ENCODE measurements at places on chromosomes 3 and 15. TPM values are rescaled to one million over a fixed set of nuclear protein-coding genes. Genes with fewer than 3 reads are reported as not detected.

GRCh38 chr15:69780374-69780773 lies 317.3 kb downstream of the TLE3 start:
- H3K27me3 ChIP-seq: no peaks in the 10 kb centered on the region
- H3K27ac ChIP-seq: no peak overlapping the region
- peak; percentile 89 for DNase-seq
- H3K4me1 ChIP-seq: no peaks in the 10 kb centered on the region
- no peak overlapping the region for H3K4me3 ChIP-seq

DNA sequence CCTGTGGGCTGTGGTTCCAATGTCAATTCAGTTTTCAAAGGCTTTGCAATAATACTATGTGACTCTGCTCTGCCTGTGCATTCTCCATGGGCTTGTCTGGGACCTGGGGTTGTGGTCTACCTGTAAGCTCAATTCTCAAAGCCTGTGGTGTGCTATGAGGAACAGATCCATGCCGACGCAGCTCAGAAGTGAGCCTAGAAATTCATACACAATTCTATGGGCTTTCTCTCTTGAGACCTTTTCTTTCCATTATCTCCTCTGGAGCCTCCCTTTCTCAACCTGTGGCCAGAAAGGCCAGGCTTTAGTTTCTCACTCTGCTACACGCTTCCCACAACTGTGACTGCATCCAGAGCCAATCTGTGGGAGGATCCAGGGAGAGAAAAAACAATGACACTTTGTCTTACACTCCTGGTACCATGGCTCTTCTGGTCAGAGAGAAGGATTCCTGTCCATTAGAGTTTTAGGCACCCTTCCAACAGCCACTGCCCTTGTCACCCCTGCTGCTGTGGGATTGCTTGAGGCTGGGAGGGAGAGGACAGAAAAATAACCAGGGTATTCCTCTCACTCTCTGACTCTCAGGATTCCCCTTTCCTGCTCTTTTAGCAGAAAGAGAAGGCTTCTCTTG lies 34.1 kb upstream of the KLF13 start:
- H3K4me1 ChIP-seq: peaks cover 4% of the 10 kb centered on the region
- H3K27me3 ChIP-seq: no peaks in the 10 kb centered on the region
- H3K36me3 ChIP-seq: no peaks in the 10 kb centered on the region
- H3K4me3 ChIP-seq: no peak overlapping the region
- DNase-seq: peak; percentile 45

- H3K36me3 ChIP-seq: peaks cover 50% of the 10 kb centered on the region
- no peak overlapping the region for H3K27ac ChIP-seq
- H3K27me3 ChIP-seq: no peaks in the 10 kb centered on the region
- no peak overlapping the region for H3K4me3 ChIP-seq
Observed at GRCh38 chr15:41438206-41438605, 21.3 kb downstream of the RTF1 start.

GRCh38 chr15:99157456-99157855 lies 52.6 kb downstream of the SYNM start:
- no peak for DNase-seq
- peak overlapping the region; percentile 49 for H3K27ac ChIP-seq
- H3K4me3 ChIP-seq: no peak overlapping the region
- H3K4me1 ChIP-seq: no peaks in the 10 kb centered on the region
- peaks cover 10% of the 10 kb centered on the region for H3K36me3 ChIP-seq

- peaks cover 7% of the 10 kb centered on the region for H3K4me1 ChIP-seq
- H3K36me3 ChIP-seq: no peaks in the 10 kb centered on the region
- H3K27me3 ChIP-seq: no peaks in the 10 kb centered on the region
- no peak overlapping the region for H3K4me3 ChIP-seq
- no peak overlapping the region for H3K27ac ChIP-seq
Observed at GRCh38 chr15:70442616-70443321, 320.6 kb downstream of the UACA start.

GRCh38 chr3:160874736-160875135 lies 118.7 kb downstream of the PPM1L start:
- no peaks in the 10 kb centered on the region for H3K36me3 ChIP-seq
- H3K27ac ChIP-seq: no peak overlapping the region
- H3K27me3 ChIP-seq: no peaks in the 10 kb centered on the region
- no peak for DNase-seq
- no peak overlapping the region for H3K4me3 ChIP-seq
- peaks cover 44% of the 10 kb centered on the region for H3K4me1 ChIP-seq

The FOXB1 gene
- total RNA-seq: not detected

The UROC1 gene
- total RNA-seq: not detected

The SACM1L gene
- total RNA-seq: 36.0 TPM

The CISH gene
- 5.3 TPM for total RNA-seq

All from esophagus muscularis mucosa (tissue), 4 donors.